Adrenal gland (tissue), 19 donors: ENCODE measurements at places on chromosomes 2 and 18. TPM values are rescaled to one million over a fixed set of nuclear protein-coding genes. Genes with fewer than 3 reads are reported as not detected.

DCTN1 gene
- total RNA-seq = 106 TPM

CTAGE1 gene
- under 0.01 TPM for total RNA-seq

PAIP2B gene
- 4.8 TPM for total RNA-seq

RNU2-63P gene
- 4.9 TPM for total RNA-seq

CSRNP3 gene
- total RNA-seq = 11.5 TPM

WDR43 gene
- total RNA-seq = 45.9 TPM

SNORC gene
- 2.7 TPM for total RNA-seq

UGT1A7 gene
- 0.11 TPM for total RNA-seq

ZNF892 gene
- total RNA-seq = 3.7 TPM

WDR7 gene
- 33.2 TPM for total RNA-seq

GRHL1 gene
- 0.89 TPM for total RNA-seq

KCNE4 gene
- total RNA-seq = 0.97 TPM

EHBP1 gene
- total RNA-seq = 50.4 TPM

ERBB4 gene
- total RNA-seq = 0.06 TPM

MBP gene
- 1.8 TPM for total RNA-seq

AQP12B gene
- total RNA-seq = not detected

SNTG2 gene
- 1.4 TPM for total RNA-seq

PTPRN gene
- total RNA-seq = not detected

DNA sequence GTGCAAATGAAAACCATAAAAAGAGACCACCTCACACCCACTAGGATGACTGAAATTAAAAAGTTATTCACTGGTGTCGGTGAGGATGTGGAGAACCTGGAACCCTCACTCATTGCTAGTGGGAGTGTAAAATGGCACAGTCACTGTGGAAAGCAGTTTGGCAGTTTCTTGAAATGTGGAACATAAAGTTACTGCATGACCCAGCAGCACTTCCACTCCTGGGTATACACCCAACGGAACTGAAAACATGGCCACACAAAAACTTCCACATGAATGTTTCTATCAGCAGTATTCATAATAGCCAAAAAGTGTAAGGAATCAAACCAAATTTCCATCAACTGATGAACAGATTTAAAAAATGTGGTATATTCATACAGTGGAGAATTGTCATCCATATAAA lies 65.1 kb upstream of the SLC66A3 start:
- no peak for DNase-seq
- H3K27ac ChIP-seq = no peak overlapping the region
- no peaks in the 10 kb centered on the region for H3K4me1 ChIP-seq
- H3K4me3 ChIP-seq = no peak overlapping the region

GRCh38 chr2:179692043-179692442 lies 169.4 kb downstream of the ZNF385B start:
- H3K27me3 ChIP-seq = no peaks in the 10 kb centered on the region
- H3K4me3 ChIP-seq = no peak overlapping the region
- no peak overlapping the region for H3K27ac ChIP-seq
- DNase-seq = no peak
- no peaks in the 10 kb centered on the region for H3K36me3 ChIP-seq

DNA sequence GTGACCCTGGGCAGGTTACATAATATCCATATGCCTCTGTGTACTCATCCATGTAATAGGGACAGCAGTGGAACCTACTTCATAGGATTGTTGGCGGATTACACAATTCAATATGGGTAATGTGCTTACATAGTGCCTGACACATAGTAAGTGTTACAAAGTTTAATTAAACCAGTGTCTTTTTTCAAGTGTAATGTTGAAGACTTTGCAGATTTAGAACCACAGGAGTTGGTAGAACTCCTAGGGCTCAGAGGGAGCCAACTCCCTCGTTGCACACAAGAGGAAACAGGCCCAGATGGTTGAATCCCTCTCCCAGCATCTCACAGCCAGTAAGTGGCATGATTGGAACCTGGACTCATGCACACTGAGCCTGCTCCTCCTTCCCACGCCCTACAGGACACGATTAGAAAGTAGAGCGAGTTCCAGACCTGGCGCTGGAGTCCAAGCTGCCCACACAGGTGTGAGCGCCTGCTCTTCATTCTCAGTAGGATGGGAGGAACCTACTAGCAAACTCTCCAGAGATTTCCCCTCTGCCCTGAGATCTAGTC lies 97.8 kb downstream of the VSNL1 start:
- H3K4me3 ChIP-seq = no peak overlapping the region
- DNase-seq = no peak
- H3K27ac ChIP-seq = no peak overlapping the region
- no peaks in the 10 kb centered on the region for H3K27me3 ChIP-seq

GRCh38 chr2:220437938-220438337 lies 810.5 kb downstream of the SLC4A3 start:
- H3K4me1 ChIP-seq = no peaks in the 10 kb centered on the region
- DNase-seq = no peak
- H3K4me3 ChIP-seq = no peak overlapping the region

- no peaks in the 10 kb centered on the region for H3K36me3 ChIP-seq
- no peak for DNase-seq
- H3K4me1 ChIP-seq = no peaks in the 10 kb centered on the region
- H3K27me3 ChIP-seq = no peaks in the 10 kb centered on the region
These were observed 128.6 kb downstream of the DTNA start for GRCh38 chr18:34838669-34839068.

DNA sequence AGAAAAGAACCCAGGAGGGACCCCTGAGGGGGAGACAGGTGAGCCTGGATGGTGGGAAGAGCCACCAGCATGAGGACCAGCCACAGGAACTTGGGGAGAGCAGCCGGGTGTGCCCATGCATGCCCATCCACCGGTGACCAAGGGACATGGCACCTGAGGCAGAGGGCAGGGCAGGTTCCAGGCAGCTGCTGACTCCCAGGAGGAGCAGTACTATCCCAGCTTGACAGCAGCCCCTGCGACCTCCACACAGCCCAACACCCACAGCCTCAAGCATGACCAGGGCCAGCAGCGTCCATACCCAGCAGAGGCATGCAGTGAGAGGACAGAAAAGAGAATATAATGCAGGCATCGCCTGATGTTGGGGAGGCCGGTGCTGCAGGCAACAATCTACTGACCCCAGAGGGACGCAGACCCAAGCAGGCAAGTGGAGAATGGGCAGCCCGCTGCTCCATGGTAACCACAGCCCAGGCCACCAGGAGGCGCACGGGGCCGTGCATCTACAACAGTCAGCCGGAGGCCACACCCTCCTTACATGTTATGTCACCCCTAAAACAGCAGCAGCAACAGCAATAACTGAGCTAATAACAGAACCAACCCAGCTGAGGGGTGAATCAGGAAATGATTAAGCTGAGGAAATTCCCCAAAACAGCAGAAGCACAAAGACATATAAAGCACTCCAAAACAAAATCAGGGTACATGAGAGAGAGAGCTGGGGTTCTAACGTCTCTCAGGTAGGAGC lies 44.1 kb downstream of the ANKMY1 start:
- peak; percentile 78 for DNase-seq
- H3K27ac ChIP-seq = no peak overlapping the region
- no peak overlapping the region for H3K4me3 ChIP-seq
- no peaks in the 10 kb centered on the region for H3K27me3 ChIP-seq

DNA sequence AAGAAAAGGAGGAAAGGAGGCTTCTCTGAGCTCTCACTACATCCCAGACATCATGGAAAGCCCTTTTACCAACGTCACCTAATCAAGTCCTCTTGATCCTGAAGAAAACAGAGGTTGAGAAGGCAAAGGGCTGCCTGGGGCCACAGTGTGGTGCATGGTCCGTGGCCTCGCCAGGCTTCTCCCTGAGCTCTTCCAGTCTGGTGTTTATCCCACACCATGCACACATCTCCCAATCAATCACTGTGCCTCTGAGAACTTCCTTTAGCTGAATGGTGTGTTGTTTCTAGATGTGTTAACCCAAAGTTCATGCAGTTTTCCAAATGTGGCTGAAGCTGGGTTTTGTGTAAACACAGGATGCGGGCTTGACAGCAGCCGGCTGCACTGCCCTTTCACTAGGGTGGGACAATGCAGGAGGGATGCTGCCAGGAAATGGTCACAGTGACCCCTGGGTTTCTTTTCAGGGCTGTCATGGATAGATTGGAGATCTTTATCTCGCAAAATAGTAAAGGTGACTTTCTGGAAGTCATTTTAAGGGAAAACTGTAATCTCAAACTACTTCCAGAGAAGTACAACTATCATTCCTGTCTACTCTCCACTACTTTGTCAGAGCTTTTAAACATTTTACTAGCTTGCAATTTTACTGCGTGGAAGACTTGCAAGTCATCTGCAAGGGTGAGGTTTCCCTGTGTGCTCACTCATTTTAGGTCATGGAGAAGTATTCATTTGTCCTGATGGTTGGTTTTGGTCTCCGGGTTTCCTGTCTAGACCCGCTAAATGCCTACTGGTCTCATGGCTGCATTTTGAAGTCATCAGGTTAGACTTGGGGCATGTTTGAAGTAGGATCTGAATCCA lies 54.6 kb downstream of the IL1R2 start:
- peak overlapping the region; percentile 16 for H3K27ac ChIP-seq
- no peaks in the 10 kb centered on the region for H3K36me3 ChIP-seq
- DNase-seq = peak; percentile 72
- peaks cover 32% of the 10 kb centered on the region for H3K4me1 ChIP-seq

GRCh38 chr18:75230163-75231052 lies 19.8 kb downstream of the TSHZ1 start:
- H3K4me1 ChIP-seq = peaks cover 11% of the 10 kb centered on the region
- no peak overlapping the region for H3K27ac ChIP-seq
- H3K36me3 ChIP-seq = no peaks in the 10 kb centered on the region
- H3K4me3 ChIP-seq = no peak overlapping the region
- no peaks in the 10 kb centered on the region for H3K27me3 ChIP-seq
- DNase-seq = no peak

GRCh38 chr2:163453920-163454319 lies 281.9 kb downstream of the FIGN start:
- no peak overlapping the region for H3K4me3 ChIP-seq
- no peak for DNase-seq
- no peaks in the 10 kb centered on the region for H3K36me3 ChIP-seq
- H3K27me3 ChIP-seq = no peaks in the 10 kb centered on the region

GRCh38 chr2:128442053-128442751 lies 123.5 kb upstream of the HS6ST1 start:
- no peaks in the 10 kb centered on the region for H3K27me3 ChIP-seq
- no peak overlapping the region for H3K4me3 ChIP-seq
- DNase-seq = peak; percentile 55
- H3K27ac ChIP-seq = peak overlapping the region; percentile 62

- H3K27me3 ChIP-seq = peaks cover 6% of the 10 kb centered on the region
- no peaks in the 10 kb centered on the region for H3K36me3 ChIP-seq
- no peak overlapping the region for H3K4me3 ChIP-seq
- H3K4me1 ChIP-seq = no peaks in the 10 kb centered on the region
- DNase-seq = no peak
- no peak overlapping the region for H3K27ac ChIP-seq
These were observed 79.7 kb upstream of the DOCK10 start for GRCh38 chr2:225122007-225122406.

- H3K36me3 ChIP-seq = peaks cover 58% of the 10 kb centered on the region
- no peak overlapping the region for H3K4me3 ChIP-seq
- no peak overlapping the region for H3K27ac ChIP-seq
- no peaks in the 10 kb centered on the region for H3K4me1 ChIP-seq
These were observed 51.0 kb downstream of the ACTR3 start for GRCh38 chr2:113940891-113941290.

DNA sequence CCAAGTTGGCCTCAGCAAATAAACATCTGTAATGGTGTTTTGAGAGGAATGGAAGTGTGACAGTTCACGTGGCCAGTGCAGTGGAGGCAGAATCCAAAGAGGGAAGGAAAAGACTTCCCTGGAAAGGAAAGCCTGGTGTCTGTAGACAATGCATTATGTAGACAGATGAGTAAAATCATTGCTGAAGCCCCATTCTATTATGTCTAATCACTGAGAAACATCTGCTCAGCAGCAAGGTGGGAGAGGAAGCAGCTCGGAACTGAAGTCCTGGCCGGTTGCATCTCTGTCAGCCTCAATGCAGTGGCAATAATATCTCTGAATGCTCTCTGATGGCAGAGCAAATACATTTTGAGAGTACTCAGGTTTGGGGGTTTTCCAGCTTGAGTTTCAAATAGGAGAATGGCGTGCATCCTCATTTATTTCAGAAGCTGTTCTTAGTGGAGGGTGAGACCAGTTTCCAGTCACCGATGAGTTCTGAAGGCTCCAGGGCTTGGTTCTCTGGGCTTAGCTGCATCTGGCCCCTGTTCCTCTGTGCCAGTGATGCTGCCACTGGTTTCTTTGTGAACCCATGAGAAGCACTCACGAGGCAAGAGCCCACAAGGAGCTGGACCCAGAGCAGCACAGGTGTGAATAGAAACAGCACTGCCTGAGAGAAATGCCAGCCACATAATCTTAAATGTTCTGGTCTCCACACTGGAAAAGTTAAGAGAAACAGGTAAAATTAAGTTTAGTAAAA lies 63.3 kb downstream of the RPIA start:
- no peak for DNase-seq
- H3K4me1 ChIP-seq = no peaks in the 10 kb centered on the region
- peaks cover 20% of the 10 kb centered on the region for H3K36me3 ChIP-seq
- no peak overlapping the region for H3K27ac ChIP-seq
- H3K4me3 ChIP-seq = no peak overlapping the region

DNA sequence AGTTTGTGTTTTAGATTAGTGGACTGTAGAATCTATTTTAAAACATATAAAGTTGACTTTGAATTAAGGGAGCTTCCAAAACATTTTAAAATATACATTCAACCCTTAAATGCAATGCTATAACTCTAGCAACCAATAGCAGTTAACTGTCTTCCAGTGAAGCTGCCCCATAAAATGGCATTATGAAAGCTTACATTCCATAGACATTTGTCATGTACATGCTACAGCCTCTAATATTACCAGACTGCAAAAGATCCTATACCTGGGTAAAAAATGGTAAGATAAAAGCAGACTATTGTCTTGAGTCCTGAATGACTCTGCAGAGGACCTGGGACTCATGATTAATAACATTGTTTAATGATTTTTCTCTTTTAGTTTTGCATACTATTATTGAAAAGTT lies 489.4 kb downstream of the LRP1B start:
- H3K4me1 ChIP-seq = no peaks in the 10 kb centered on the region
- no peaks in the 10 kb centered on the region for H3K27me3 ChIP-seq
- H3K4me3 ChIP-seq = no peak overlapping the region

DNA sequence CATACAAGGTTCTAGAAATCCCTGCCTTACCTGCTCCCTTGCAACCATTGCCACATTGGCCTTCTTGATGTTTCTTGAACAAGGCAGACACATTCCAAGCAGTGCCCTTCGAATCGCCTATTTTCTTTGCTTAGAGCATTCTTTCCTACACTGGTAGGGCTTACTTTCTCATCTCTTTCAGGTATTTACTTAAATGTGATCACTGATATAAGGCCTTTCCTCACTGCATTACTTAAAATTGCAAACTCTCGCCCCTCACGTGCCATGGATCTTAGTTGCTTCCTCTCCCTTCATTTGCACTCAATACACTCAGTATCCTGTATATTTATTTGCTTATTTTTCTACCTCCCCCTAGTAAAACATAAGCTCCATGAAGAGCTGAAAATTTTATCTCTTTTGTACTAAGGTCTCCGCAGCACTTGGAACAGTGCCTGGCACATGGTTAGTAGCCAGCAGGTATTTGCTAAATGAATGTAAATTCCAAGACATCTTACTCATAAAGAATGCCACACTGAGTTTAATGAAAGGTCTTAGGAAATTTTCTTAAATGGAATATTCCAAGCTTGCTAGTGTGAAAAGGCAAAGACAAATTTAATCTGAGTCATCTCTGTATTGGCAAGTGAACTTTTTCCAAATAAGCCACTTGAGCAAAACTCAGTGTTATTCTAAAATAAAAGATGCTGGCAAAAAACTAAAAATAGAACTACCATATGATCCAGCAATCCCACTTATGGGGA lies 42.4 kb upstream of the FIGN start:
- no peaks in the 10 kb centered on the region for H3K27me3 ChIP-seq
- H3K27ac ChIP-seq = no peak overlapping the region
- no peaks in the 10 kb centered on the region for H3K36me3 ChIP-seq
- H3K4me3 ChIP-seq = no peak overlapping the region
- H3K4me1 ChIP-seq = no peaks in the 10 kb centered on the region
